EH (cell line): ENCODE measurements at places on chromosomes 4 and X.

DNA sequence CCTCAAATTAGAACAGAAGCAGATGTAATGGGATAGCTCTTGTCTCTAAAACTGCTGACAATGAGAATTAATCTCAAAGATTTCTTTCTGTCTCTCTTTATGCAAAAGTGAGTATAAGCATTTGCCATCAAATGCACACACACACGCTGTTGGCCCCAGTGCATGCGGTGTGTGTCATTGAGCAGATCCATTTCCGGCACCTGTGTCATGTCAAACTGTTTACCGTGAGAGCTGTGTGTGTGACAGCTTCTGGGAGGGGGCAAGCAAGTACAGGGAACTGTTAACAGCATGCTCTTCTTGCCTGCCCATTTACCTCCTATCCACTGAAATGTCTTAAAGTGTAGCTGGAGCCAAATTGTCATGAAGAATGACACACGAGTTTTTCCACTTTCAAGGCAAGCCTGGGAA lies 297.9 kb upstream of the FAT4 start:
- no peak for DNase-seq

DNA sequence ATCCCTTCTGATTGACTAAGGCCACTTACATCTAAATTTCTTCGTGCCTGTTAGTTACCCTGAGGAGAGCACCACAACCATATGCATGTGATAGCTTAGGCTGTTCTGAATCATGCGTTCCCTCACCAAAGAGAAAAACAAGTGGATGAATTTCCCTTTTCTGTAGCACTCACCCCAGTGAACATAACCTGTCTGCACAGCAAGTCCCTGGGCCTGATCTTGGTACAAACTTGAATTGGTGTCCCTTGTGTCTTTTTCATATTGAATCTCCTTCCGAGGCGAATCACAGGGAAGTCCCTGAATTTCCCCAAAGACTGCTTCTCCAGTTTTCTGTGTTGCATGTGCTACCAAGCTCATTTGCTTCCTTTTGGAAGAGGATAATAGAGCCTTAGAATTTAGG lies 100.4 kb downstream of the KLHL8 start:
- no peak for DNase-seq

- DNase-seq = no peak
Observed at GRCh38 chr4:181319629-181320028, 923.6 kb upstream of the TENM3 start.

DNA sequence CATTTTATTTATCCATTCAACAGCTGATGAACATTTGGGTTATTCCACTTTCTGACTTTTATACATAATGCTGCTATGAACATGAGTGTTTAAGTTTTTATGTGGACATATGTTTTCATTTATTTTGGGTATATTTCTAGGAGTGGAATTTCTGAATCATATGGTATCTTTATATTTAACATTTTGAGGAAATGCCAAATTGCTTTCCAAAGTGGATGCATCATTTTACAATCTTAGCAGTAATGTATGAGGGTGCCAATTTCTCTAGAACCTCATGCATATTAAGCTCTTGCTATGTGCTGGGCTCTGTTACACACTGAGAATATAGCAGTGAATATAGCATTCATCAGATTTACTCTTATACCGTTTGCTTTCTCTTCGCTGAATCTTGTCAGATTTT lies 983.7 kb downstream of the STIM2 start:
- DNase-seq = peak; percentile 2

GRCh38 chr4:69224891-69225290 lies 10.3 kb upstream of the UGT2B11 start:
- DNase-seq = no peak

DNA sequence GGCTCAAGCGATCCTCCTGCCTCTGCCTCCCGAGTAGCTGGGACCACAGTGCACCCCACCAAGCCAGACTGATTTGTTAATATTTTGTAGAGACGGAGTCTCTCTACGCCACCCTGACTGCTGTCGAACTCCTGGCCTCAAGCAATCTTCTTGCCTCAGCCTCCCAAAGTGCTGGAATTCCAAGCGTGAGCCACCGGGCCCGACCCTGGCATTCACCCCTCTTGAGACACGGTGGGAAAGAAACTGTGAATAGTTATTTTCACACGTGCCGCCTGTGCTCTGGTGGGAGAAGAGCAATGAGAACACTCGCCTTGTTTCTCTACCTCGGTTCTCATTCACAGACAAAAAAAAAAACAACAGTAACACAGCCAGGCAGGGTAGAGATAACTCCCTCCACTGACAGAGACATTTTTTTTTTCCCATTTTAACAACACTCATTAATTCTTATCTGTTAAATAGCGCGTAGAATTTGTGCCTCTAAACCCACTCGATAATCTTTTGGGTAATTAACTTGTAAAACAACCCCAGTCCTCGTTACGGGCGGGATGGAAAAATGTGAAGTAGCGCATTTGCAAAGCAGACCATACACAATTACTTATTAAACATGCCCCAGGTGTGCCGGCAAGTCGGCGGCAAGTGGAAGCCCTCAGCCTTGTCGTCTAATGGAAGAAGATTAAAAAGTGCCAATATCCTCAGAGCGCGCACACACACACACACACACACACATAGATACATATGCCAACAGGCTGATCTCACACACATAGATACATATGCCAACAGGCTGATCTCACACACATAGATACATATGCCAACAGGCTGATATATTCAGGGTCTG lies 103.3 kb downstream of the DHRSX start:
- DNase-seq = no peak

DNA sequence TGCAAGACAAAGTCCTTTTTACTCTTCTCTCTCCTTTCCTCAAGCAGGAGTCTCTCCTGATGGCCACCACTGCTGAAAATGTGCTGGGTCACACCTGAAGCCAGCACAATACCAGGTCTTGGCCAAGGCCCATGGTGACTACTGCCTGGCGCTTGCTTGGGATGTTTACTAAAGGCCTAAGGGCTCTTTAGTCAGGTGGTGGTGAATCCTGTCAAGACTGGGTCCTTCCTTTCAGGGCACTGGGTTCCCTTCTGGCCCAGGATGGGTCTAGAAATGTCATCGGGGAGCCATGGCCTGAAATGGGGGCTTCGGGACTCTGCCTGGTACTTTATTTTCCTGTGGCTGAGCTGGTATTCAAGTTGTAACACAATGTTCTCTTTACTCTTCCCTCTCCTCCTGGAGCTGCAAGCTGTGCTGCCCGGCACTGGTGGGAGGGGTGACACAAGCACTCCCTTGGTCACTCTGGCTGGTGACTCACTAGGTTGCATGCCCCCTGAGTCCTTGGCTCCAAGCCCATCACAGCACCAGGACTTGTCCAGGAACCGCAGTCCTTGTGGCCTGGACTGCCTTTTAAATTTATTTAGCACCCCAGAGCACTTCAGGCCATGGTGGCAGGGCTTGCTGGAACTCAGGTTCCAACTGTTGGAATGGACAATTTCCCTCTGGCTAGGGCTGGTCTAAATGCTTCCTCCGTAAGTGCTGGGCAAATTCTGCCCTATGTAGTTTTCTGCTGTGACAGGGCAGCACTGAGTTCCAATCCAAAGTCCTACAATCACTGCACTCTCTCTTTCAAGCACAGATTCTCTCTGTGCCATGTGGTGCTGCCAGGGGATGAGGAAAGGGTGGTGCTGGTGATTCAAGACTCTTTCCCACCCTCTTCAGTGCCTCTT lies 11.3 kb downstream of the ARL13A start:
- DNase-seq = peak; percentile 89

DNA sequence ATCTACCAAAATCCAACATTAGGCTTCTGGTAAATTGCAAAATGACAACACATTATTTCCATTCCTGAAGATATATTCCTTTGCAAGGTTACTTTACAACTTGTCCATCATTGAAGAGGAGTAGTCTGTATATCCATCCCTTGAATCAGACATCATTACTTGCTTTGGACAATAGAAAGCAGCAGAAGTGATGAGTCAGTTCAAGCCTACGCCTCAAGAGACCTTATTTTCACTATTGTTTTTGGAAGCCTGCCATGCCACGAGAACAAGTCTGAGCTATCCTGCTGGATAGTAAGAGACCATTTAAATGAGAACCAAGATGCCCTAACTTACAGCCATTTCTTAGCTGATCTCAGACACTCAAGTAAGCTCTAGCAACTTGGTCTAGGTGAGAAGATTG lies 246.0 kb upstream of the HHIP start:
- DNase-seq = peak; percentile 68

- DNase-seq = peak; percentile 50
Observed at GRCh38 chr4:86896596-86896995, 4.4 kb upstream of the C4orf36 start.

- no peak for DNase-seq
Observed at GRCh38 chr4:105461221-105461620, 12.6 kb downstream of the PPA2 start.

DNA sequence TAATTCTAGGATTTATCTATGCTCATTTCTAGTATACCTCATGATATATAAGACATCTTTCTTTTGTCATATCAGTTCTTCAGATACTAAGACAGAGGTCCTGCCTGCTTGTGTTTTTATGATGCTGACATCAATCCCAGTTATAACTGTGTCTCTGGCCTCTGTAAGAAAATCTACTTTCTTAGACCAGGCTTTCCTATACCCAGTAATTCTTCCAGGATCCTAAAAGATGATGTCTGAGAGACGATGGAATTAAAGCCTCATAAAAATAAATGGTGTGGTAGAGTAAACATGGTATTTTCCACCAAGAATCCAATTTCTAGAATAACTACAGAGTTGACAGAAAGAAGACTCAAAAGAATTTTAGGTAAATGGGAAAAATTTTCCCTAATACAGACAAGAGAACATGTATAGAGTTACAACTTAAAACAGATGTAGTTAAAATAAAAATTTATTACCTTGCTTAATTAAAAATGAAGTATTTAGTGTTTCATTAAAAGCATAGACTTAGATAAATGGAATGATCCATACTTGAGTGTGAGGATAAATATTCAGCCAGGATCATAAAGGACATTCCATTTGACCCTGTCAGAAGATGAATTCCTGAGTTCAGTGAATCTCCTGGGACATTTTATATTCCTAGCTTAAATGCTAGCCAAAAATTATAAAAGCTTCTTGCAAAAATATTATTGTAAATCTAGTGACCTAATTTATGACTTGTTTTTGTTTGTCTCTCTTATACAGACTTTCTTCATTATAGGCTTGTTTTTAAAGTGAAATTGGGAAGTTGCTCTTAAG lies 137.4 kb downstream of the PDLIM5 start:
- DNase-seq = peak; percentile 67

GRCh38 chr4:77856152-77856551 lies 6.5 kb upstream of the MRPL1 start:
- DNase-seq = no peak

DNA sequence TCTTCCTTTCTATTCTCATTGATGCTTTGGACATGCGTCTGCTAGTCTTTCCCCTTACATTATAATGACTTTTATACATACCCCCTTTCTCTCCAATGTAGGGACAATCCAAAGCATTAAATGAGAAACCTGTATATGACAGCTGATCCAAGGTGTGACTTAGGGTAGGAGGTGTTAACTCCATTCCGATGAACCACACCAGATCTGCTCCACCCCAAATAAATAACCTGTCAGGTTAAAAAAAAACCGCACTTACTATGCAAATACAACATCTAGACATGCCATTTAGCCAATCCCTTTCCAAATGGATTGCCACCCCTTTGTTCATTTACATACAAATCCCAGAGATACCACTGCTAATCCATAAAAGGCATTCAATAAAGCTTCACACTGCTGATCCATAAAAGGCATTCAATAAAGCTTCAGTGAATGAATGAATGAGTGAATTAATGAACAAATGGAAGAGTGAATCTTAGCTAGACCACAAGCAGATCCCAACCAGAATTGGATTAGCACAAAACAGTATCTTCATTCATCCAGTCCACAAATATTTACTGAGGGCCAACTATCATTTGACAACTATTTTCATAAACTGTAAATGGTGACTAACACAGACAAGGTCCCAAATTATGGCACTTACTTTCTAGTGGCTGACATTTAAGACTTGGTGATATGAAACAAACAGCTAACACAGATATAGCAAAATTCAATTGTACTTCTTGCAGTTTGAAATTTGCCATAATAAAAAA lies 158.9 kb upstream of the MAP3K15 start:
- DNase-seq = no peak

DNA sequence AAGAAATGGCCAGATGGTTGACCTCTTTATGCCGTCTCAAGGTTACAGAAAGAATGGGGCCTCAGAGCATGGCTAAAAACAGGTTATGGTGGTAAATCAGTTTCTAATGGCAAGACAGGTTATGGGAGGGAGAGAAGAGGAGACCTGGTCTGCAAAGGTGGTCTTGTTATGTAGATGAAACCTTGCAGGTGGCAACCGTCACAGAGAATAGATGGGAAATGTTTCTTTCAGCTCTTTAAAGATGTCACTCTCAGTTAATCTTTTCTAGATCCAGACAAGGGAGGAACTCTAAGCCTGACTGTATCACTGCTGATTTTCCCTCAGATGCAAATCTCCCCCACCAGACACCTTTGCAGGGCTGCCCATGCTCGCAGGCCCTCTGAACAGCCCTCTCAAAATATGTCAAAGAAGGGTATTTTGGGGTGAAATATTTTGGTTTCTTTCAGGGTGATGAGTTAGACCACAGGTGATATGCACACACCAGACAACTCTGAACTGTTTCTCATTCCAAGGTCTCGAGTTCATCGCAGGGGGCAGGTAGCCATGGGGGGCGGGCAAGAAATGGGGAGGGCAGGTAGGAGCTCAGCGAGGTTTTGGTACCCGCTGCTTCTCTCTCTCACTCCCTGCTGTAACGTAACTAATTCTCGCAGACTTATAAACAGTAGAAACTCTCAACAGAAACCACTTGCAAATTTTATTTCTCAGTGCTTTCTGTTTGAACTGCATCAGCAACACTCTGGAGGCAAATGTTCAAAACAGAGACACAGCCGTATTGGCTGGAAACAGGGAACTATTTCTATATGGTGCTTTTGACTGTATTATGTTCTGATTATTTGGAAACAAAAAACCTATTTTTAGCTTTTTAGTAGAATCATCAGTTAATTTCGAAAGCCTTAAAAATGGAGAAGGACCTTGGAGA lies 32.4 kb downstream of the CASP3 start:
- no peak for DNase-seq

DNA sequence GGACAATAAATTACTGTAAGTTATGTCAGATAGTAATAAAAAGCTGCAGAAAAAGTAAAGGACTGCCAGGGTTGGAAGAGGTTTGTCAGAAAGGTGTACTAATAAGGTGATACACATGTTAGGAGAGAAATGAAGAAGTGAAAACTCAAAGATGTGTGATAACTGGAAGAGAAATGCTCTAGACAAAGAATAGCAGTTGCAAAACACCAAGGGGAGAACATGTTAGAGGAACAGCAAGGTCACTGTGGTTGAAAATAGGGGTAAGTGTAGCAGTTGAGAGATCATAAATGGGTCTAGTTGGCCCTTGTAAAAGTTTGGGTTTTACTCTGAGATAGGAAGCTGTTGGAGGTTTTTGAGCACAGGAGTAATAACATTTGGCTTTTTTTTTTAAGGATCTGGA lies 46.9 kb downstream of the HSPA4L start:
- DNase-seq = no peak

GRCh38 chr4:158163941-158164767 lies 8.7 kb downstream of the GASK1B start:
- no peak for DNase-seq

- DNase-seq = no peak
Observed at GRCh38 chr4:56654238-56654632, 26.9 kb downstream of the HOPX start.
